ENCODE measurements at places on chromosomes 7 and 10.

DNA sequence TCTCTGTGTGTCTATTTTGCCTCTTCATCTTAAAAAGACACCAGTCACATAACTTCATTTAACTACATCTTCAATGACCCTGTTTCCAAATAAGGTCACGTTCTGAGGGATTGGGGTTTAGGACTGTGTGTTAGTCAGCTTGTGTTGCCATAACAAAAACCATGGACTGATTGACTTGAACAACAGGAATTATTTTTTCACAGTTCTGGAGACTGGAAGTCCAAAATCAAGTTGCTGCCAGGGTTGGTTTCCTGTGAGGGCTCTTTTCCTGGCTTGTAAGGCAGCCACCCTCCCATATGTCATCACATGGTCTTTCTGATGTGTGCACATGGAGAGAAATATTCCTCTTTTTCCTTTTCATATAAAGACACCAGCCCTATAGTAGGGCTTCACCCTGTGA lies 55.3 kb downstream of the REEP3 start:
- DNase-seq = no peak

DNA sequence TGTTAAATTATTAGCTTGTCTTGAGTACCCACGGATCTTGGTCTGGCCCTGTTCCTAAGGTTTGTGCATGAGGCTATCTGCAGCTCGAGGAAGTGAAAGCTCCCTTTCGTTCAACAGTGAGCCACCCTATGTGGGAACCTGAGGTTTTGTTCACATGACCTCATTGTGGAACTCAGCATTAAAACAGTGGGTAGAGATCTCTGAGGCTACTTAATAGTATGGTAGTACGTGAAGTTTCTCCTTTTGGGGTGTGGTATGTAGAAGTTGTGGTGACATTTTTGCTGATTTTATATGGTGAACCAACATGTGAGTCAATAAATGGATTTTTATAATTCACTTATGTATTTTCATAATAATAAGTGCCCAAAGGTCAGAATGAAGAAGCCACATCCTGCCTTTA lies 252.7 kb upstream of the FERD3L start:
- DNase-seq = peak; percentile 73

- DNase-seq = no peak
These were observed 35.1 kb downstream of the MACROH2A2 start for GRCh38 chr10:70087616-70088307.

DNA sequence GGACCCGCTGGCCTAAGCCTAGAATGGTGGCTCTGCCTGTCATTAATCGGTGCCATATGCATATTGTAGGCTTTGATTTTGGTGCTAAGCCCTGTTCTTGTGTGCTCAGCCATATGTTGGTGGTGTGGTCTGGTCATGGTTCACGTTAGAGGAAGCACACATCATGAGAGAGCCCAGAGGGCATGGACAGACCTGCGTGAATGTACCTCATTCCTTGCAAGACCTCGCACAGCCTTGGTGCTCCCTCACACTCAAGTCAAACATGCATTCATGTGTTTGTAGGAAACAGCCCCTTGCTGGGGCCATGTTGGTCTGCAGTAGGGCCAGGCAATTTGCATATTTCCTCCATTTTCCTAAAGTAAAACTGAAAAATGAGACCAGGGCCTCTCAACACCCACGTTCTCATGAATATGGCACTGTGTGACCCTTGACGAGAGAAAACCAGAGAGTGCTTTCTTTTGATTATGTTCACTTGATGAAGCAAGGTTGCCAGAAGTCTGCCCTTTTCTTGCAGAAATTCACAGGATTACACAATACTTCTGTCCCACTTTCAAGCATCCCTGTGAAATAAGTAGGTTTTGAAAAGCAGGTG lies 268.7 kb downstream of the CELF2 start:
- peak; percentile 55 for DNase-seq

- no peak for DNase-seq
These were observed 5.5 kb downstream of the CYP2W1 start for GRCh38 chr7:988426-988911.

GRCh38 chr10:18254086-18254485 lies 113.9 kb downstream of the CACNB2 start:
- no peak for DNase-seq

DNA sequence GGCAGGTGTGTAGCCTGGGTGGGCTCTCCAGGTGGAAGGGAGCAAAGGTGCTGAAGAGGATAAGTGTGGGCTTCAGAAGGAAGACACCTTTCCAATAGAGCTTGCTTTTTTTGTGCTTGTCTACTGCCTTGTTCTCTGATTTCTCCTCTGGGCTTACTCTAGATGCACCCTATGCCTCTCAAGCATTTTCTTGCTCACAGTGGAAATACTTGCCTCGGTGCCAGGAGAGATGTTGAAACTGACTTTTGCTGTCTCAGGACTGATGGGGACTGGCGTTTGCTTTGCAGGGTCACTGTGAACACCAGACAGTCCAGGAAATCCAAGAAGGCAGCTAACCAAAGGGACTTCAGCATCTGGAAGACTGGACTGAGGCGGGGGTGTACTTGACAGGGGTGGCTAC lies 187.9 kb downstream of the SNX10 start:
- DNase-seq = no peak

- peak; percentile 88 for DNase-seq
These were observed 5.0 kb upstream of the ANKRD61 start for GRCh38 chr7:6026011-6026819.

GRCh38 chr10:12822893-12823170 lies 178.7 kb downstream of the CCDC3 start:
- DNase-seq = no peak

DNA sequence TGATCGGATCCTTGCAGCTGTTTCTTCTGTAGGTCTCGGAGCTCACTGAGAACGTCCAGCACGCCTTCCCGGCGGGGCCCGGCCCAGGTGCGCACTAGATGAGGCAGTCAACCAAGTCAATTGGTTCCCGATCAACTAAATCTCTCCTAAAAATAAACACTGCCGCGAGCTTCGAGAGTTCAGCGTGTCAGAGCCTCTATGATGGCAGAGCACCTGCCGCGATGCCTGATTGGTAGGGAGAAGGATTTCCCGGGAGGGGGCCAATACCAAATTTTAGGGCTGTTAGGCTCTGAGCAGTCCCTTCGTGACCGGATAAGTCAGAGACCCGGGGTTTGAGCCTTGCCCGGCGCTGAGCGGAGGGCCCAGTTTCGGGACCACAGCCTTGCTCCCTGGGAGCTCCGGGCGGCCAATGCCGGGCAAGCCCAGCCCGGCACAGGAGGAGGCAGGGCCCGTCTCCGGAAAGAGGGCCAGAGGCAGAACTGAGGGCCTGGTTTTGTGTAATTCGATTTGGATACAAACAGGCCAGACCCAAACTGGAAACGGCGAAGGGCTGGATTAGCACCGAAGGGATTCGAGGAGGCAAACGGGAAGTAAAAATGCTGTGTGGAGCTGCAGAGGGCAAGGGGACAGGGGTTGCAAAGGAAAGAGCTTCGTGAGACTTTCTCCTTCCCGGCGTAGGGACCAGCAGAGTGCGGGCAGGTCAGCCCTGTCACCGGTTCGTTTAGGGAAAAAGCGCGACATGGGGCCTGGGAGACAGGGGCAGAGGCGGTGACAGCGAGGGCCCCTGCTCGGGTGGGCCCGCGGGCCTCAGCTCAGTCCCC lies 569 bp downstream of the SLC26A5 start:
- DNase-seq = no peak

DNA sequence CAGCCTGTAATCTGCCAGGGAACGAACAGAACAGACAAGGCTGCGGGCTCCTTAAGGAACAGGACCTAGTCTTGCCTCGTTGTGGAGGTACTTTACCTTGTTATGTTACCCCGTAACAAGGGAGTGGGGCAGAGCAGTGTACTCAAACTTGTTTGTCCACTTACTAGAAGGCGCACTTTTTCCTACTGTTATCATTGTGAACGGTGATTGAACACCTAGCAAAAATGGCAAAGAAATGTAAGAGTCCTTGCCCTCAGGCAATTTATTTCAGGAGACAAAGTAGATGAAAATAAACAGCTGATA lies 620 bp upstream of the IMPDH1 start:
- DNase-seq = no peak

DNA sequence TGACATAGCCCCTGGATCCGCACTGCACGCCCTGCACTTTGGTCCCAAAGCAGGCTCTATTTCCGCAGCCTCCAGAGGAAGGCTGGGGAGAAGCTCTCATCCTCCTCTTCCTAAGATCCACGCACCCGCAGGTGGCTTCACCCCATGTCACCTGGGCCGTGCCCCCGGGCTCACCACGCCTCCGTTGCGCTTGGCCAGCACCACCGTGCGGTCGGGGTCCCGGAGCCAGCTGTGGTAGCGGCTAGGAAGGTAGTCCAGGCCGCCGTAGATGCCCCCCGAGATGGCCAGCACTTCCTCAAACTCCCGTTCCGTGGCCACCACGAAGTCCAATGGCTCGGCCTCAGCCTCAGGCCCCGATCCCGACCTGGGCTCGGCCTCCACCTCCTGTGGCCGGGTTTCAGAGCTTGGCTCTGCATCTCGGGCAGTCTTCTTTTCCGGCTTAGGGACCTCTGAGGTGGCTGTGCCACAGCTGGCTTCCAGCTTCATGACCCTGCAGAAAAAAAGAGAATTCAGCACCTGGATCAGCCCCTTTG lies 5.7 kb downstream of the NAT16 start:
- DNase-seq = no peak

GRCh38 chr7:48312151-48312550 lies 140.9 kb downstream of the ABCA13 start:
- DNase-seq = no peak

- peak; percentile 33 for DNase-seq
These were observed 117.2 kb downstream of the MYOF start for GRCh38 chr10:93364966-93365365.

GRCh38 chr10:15374156-15374555 lies 3.1 kb upstream of the FAM171A1 start:
- DNase-seq = no peak

DNA sequence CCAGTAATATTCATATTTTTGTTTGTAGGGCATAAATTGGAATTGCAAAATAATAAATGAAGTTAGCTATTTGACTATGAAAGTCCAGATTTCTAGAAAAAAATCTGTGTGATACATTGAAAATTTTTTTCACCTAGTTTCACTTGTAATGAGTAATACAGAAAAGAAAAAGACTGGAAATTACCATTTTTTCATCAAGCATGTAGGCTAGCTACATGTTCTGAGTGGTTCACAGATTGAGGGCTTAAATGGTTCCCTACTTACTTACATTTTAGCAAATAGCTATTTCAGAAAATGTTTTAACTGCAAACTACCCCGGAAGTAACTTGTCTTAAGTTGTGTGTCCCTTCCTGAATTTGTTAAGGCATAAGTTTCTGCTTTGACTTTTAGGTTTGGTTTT lies 396.0 kb downstream of the PHF14 start:
- no peak for DNase-seq

DNA sequence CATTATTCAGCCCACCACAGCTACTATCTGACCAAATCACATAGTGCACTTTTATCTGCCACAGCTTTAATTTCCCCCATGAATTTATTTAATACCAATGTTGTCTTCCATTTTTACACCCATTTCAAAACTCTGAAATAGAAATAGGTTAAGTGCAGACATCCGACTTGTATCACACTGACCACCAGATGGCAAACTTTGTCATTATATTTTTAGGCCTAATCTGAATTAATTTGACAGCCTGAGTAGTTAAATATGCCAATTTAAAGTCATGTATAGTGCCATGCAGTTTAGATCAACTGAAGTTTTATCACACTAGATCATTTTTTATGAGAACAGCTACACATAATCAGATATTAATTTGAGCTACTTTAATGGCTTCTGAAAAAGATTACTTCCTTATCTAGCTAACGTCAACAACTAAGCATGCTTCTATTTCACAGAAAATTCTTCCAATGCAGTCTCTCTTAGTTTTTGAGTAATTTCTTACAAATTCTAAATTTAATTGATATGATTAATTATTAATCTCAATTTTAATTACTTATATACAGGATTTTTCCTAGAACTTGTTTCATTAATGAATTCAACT lies 566.4 kb downstream of the GFRA1 start:
- DNase-seq = peak; percentile 14

DNA sequence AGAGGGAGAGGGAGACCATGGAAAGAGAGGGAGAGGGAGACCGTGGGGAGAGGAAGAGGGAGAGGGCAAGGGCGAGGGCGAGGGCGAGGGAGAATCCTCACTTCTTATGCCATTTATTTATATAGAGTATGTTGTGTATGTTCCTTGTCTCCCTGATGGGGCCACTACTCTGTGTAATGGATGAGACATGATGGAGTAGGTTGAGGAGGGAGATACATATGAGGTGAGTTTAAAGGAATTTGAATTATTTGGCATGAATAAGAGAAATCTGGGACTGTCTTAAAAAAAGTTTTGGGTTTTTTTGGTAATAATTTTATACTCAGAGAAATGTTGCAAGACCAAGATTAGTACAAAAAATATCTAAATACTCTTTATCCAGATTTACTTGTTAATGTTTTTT lies 20.1 kb downstream of the CCSER2 start:
- DNase-seq = no peak

DNA sequence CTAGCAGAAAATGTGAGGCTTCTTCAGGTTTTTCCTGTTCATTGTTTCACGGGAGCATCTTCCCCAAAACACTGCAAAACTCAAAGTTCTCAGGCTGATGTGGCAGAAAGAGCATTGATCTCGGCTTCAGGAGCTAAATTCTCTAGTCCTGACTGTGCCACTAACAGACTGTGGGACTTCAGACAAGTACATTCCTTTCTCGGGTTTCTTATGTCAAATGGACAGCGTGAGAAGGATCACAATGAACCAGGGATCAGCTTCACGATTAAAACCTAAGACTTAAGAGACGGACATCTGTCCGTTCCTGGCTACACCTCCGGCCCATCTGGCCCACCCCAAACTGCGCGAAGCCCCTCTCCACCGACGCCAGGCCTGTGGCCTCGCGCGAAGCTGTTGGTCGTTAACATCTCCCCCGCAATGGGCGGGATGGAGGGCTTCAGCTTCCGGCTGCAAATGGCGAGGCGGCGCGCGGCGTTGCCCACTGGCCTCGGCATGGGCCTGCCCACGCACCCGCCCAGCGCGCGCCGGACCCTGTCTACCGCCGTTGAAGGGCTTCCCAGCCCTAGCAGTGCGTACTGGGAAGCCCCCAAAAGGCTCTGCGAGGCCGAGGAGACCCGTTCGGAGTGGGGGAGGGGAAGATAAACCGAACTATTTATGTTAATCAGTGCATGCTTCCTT lies 549 bp upstream of the DDX50 start:
- DNase-seq = no peak

GRCh38 chr10:650886-651615 lies 38.4 kb downstream of the DIP2C start:
- no peak for DNase-seq

All from suppressor macrophage (primary cell).